ENCODE measurements at places on chromosomes 1 and 21. TPM values are rescaled to one million over a fixed set of nuclear protein-coding genes. Genes with fewer than 3 reads are reported as not detected.

GRCh38 chr1:155110826-155111225, 16.9 kb upstream of the EFNA1 start:
- no peak for DNase-seq

GRCh38 chr1:45395582-45395981, 55.3 kb upstream of the MUTYH start:
- no peak for DNase-seq

- no peak for DNase-seq
Observed at GRCh38 chr1:20978413-20978812, 191.3 kb upstream of the HP1BP3 start.

DNA sequence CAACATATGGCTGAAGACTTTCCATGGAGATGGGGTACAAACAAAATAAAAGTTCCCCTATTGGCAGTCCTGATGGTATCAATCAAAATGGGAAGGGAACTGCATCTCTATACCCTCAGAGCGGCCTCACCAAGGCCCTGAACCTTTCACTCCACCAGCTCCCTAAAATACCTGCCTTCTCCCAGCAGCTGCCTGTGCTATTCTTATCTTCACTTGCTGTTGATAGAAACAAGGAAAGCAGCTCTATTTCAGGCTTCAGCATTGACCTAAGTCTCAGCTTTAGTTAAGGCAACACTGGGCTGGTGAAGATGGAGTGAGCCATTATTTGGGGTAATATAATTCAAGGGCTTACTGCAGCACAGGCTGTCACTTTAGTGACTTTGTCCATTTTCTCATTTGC, 21.7 kb upstream of the PIGC start:
- DNase-seq: no peak

DNA sequence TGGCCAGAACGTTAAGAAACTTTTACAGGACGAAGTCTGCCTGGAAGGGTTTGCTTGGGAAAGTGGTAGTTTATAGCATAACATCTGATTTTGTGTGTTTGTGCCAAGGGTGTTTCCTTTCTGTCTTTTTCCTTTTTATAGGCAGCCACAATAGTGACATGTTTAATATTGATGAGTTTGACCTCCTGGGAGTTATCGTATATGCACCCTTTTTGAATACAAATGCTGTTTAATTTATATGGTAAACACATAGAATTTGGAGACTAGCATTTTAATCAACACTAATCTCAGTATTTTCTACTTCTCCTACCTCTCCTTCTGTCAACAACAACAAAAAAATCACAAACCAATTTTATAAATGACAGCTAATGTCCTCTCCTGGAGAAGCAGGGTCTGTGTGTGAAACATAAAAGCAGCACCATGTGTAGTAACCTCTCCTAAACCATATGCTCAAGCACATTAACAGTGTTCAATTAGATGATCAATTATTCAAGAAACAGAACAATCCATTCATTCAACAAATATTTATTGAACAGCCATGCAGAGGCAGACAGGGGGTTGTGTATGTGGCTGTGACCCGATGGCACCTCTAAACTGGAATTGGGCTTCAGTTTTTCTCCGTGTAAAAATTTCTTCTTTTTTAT, 604 bp upstream of the FMN2 start:
- no peak for DNase-seq

GRCh38 chr1:178275553-178275952, 181.6 kb downstream of the RASAL2 start:
- no peak for DNase-seq

GRCh38 chr21:30629200-30629599, 5.8 kb upstream of the KRTAP20-2 start:
- DNase-seq: no peak

GRCh38 chr1:115978292-115978941, 2.1 kb downstream of the SLC22A15 start:
- DNase-seq: no peak

GRCh38 chr1:177024623-177025022, 139.9 kb downstream of the ASTN1 start:
- no peak for DNase-seq

DNA sequence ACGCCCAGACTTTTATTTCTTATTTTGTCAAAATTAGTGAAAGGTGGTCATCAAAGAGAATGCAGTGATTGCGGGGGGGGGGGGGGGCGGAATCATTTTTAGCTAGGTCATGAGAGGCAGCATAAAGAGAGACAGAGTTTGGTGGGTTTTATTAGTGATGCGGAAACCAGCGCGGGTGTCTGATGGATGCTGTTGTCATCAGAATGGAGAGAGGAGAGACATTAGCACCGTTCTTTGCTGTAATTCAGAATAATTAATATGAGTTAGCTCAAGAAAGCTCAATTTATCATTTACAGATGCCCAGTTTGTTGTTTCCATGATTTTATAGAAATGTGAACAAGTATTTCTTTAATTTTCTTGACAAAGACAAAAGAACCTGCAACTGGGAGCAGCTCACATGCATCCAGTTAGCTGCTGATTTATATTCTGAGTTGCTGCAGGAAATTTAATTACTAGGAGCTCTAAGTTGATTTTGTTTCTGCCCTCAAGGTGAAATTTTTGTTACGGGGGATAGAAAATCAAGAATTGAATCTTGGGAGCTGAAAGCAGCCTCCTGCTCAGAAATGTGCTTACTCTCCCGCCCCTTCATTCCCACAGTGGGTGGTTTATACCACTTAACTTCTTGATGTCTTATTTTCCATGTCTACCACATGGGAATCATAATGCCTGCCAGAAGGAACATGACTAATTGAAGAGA, 133.4 kb upstream of the MAP1LC3C start:
- no peak for DNase-seq

DNA sequence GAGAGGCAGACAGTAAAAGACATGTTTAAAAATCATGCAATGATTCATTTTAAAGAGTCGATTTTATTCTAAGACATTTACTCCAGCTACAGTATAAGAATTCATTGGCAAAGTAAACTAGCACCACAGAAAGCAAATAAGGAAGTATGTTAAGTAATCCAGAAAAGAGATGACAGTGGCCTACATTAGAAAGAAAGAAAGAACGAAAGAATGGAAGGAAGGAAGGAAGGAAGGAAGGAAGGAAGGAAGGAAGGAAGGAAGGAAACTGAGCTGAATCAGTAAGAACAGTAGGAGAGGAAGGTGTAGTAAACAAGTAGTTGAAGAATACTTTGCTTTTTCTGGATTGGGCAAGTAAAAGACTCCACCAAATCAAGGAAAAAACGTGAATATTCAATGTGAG, 62.2 kb downstream of the ZZZ3 start:
- DNase-seq: no peak

DNA sequence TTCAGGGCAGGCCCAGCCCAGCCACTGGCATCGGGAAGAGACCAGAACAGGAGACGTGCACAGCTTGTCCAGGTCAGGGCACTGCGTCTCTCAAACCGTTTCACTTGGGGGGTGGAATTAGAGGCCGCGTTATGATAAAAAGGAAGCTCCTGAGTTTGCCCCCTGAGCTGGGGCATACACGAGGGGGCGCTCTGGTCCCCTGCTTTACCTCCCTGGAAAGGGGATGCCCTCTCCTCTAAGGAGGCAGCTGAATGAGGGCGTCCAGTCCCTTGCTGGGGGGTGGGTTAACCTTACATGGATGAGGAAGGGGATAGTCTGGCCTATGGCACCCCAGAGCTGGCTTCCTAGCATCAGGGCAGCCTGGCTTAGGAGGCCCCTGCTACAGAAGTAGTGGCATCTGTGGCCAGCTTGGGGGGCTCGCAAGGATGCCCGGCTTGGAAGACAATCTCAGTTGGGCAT, 2.3 kb downstream of the MYOG start:
- no peak for DNase-seq

DNA sequence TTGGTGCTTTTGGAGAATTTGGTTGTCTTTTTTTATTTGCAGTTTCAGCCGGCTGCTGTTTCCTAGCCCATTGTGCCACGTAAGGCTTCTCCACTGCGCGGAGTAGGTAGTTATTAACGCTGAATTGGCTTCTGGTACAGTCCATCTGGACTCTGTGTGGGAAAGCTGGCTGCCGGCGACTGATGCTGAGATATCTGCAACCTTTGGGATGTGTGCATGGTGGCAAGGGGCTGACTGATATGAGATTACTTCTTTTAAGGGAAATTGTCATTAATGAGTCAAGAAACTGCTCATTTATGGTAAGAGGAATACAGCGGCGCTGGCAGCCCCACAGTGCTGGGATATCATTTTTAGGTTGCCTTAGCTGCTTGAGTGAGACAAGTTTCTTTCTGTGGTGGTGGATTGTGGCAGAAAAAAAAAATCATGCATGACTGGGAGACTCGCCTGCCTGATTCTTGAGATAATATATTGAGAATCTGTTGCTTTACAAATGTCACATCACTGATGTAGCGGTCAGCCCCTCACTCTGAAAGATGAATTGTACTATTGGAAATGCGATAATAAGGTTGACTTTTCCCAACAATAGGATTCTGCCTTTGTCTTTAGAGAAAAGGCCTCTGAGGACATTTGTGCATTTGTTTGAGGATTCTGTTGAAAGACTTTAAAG, 2.5 kb upstream of the ELAVL4 start:
- no peak for DNase-seq

DNA sequence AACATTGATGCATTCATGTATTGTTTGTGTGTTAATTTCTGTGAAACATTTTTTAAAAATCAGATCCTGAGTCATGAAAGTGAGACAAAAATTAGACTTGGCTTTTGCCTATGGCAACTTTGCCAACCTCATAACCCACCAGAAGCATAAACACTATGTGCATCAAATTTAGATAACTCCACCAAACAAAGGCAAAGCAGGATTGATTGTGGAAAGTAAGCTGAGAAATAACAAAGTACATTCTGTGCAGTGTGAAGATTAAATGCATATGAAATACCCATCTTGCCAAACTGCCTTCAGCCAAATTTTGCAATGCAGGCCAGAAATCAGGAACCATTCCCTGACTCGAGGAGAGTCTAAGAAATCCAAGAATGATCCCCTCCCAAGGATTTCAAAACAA, 493.4 kb downstream of the AJAP1 start:
- no peak for DNase-seq

DNA sequence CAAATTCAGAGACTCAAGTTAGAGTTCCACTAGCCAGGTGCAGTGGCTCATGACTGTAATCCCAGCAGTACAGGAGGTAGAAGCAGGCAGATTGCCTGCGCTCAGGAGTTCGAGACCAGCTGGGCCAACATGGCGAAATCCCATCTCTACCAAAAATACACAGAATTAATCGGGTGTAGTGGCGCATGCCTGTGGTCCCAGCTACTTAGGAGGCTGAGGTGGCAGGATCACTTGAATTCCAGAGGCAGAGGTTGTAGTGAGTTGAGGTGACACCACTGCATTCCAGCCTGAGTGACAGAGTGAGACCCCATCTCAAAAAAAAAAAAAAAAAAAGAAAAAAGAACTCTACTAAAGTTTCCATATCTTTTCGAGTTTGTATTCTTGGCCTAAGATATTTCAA, 36.7 kb upstream of the CHRM3 start:
- DNase-seq: no peak

GRCh38 chr1:24998563-24999245, 68.6 kb upstream of the RUNX3 start:
- DNase-seq: no peak

DNA sequence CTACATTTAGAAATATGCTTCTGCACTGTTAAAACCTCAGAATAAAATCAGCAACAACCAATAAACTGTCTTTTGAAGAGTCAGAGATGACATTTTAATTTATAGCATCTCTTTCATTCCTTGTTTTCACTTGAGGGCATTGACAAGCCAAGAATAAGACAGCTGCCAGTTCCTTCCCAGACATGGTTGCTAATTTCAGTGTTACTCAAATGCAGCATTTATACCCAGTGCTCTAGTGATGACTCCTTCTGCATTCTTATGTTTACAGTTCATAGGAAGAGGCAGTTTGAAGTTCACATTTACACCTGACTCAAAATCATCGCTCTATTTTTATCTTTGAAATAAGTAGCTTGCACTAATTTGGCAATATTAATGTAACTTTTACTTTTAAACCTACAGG, 44.9 kb downstream of the PLA2G4A start:
- no peak for DNase-seq

GRCh38 chr1:204125759-204126351, 26.0 kb downstream of the ETNK2 start:
- DNase-seq: no peak

GRCh38 chr1:196603651-196604050, 4.6 kb downstream of the KCNT2 start:
- no peak for DNase-seq

DNA sequence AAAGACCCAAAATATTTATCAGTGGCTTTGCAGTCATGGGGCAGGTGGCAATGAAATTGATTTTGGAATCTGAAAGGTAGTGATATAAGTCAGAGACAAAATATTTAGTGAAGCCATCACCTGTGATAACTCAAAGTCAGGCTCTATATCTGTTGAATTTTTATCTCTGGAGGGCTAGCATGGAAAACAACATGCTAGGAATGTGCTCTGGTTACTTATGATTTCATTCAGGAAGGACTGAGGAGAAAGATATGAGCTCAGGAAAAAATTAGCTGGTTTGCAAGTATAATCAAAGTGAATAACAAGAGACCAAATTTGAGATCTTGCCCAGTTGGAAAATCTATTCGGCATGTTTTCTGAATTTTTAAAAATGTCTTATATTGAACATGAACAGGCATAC, 364.6 kb upstream of the LRRC7 start:
- no peak for DNase-seq

DNA sequence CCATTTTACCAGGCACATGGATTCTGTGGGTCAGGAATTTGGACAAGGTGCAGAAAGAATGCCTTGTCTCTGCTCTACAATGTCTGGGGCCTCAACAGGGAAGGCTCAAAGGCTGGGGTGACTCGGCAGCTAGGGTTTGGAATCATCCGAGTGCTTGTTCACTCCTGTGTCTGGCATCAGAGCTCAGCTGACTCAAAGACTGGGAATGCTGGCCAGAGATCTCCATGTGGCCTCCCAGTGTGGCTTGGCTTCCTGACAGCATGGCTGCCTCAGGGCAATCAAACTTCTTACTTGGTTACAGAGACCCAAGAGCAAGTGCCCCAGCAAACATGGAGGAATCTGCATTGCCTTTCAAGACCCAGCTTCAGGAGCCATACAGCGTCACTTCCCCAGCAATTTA, 110.5 kb downstream of the TOMM20 start:
- DNase-seq: no peak

DNA sequence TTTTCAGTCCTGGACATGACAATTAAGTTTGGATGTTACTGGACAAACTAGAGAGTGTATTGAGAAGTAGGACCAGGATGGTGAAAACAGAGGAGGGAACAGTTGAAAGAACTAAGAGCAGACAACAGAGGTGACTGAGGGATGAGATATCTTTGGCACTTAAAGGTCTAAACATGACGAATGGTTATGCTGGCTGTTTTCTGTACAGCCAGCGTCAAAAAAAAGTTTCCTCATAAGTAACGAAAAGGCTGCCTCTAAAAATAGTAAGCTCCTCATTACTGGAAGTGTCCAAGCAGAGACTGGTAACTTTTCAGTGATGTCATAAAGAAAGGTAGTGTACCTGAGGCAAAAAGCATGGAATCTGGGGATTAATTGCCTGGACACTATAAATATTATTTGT, 35.2 kb upstream of the AK4 start:
- no peak for DNase-seq

- no peak for DNase-seq
Observed at GRCh38 chr1:160046494-160047110, 14.8 kb upstream of the PIGM start.

Gene RXRG
- total RNA-seq: 3.1 TPM

Gene S100A7A
- not detected for total RNA-seq

Gene RASAL2
- total RNA-seq: 30.2 TPM

Gene IQGAP3
- total RNA-seq: 1.2 TPM

Gene DCAF8
- total RNA-seq: 142 TPM

Gene AQP10
- not detected for total RNA-seq

Gene OR2M3
- not detected for total RNA-seq

Gene MCOLN2
- total RNA-seq: 0.19 TPM

Gene PLCH2
- 0.46 TPM for total RNA-seq

Gene DDAH1
- 8.3 TPM for total RNA-seq

Gene TIE1
- 22.2 TPM for total RNA-seq

Gene UMODL1
- not detected for total RNA-seq

Gene IGFN1
- total RNA-seq: not detected

All from Right ventricle myocardium inferior (tissue), 1 donor.